CD14-positive monocyte (primary cell): ENCODE measurements at places on chromosomes 4 and X.

DNA sequence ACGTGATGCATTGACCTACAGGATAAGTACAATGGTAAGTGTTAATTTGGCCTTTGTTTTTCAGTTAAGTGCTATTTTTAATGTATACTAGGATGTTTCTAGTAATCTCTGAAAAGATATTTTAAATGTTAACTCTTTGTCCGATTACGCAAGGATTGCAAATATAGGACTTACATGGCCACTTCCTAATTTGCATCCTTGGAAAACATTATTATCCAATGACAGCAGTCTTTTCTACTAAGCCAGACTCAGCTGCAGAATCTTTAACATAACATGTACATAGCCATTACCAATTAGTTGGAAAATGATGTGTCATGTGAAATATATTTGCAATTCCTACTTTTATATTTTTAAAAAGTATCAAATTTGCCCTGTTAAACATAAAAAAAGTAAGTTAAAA, 124.7 kb downstream of the MID1 start:
- no peak overlapping the region for H3K4me3 ChIP-seq
- no peaks in the 10 kb centered on the region for H3K27me3 ChIP-seq
- no peaks in the 10 kb centered on the region for H3K4me1 ChIP-seq
- H3K36me3 ChIP-seq, result no peaks in the 10 kb centered on the region
- DNase-seq, result no peak

DNA sequence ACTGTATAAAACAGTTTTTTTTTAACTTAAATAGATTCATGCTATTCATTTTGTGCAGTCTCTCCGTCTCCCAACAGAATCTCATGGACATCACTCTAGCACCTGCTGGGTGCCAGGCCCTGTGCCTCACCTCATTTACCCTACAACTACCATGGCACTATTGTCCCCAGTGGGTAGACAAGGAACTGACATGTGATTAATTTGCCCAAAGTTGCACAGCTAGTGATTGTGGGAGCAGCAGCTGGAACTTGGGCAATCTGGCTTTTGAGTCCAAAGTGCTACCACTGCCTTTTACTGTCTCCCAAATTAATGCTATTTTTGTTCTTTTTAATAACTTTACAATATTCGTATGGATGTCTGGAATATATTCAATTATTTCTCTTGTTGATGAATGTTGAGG, 11.2 kb upstream of the PGRMC2 start:
- H3K4me3 ChIP-seq, result no peak overlapping the region
- no peaks in the 10 kb centered on the region for H3K36me3 ChIP-seq
- no peak for DNase-seq
- H3K27ac ChIP-seq, result no peak overlapping the region

- H3K27me3 ChIP-seq, result no peaks in the 10 kb centered on the region
- no peak for DNase-seq
- no peaks in the 10 kb centered on the region for H3K36me3 ChIP-seq
- H3K27ac ChIP-seq, result no peak overlapping the region
- H3K4me3 ChIP-seq, result no peak overlapping the region
Observed at GRCh38 chr4:35252866-35253265, 991.4 kb downstream of the ARAP2 start.

GRCh38 chr4:136150046-136150445, 1382.2 kb downstream of the PCDH18 start:
- H3K36me3 ChIP-seq, result no peaks in the 10 kb centered on the region
- H3K4me3 ChIP-seq, result no peak overlapping the region
- no peak overlapping the region for H3K27ac ChIP-seq
- no peaks in the 10 kb centered on the region for H3K27me3 ChIP-seq
- no peaks in the 10 kb centered on the region for H3K4me1 ChIP-seq

GRCh38 chr4:67713529-67714247, 12.7 kb upstream of the UBA6 start:
- no peaks in the 10 kb centered on the region for H3K4me1 ChIP-seq
- no peaks in the 10 kb centered on the region for H3K27me3 ChIP-seq
- no peak for DNase-seq
- no peaks in the 10 kb centered on the region for H3K36me3 ChIP-seq

DNA sequence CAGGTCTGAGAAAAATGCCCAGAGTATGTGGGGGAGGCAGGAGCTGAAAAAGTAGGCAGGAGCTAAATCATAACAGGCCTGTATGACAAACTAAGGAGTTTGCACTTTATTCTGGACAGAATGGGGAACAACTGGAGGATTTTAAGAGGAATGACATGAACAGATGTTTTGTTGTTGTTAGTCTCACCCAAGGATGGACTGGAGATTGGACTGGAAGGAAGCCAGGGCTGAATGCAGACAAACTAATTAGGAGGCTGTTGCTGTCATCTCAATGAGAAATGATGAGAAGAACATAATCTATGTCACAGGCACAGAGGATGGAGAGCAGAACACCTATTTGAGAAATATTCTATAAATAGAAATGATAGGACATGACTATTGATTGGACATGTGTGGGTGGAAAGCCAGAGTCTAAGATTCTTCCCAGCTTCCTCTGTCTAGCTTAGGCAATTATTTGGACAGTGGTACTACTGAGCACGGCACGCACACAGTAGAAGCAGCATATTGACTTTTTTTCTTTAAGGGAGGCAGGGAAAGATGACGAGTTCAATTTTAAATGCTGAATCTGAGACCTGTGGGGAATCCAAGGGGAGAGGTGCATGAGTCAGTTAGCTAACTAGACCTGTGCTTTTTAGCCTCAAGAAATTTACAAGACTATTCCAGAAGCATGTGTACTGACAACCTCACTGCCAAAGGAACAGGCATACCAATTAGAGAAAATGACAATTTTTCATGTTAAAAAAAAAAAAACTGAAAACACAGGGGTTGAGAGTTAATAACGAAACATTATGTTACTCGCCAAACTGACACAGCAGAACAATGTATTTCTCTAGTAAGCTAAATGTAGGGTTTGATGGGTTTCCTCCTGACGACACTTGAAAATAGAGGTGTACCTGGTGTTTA, 963 bp upstream of the USO1 start:
- peak overlapping the region; percentile 95 for H3K4me3 ChIP-seq
- no peaks in the 10 kb centered on the region for H3K27me3 ChIP-seq
- DNase-seq, result peak; percentile 47
- H3K4me1 ChIP-seq, result peaks cover 32% of the 10 kb centered on the region

DNA sequence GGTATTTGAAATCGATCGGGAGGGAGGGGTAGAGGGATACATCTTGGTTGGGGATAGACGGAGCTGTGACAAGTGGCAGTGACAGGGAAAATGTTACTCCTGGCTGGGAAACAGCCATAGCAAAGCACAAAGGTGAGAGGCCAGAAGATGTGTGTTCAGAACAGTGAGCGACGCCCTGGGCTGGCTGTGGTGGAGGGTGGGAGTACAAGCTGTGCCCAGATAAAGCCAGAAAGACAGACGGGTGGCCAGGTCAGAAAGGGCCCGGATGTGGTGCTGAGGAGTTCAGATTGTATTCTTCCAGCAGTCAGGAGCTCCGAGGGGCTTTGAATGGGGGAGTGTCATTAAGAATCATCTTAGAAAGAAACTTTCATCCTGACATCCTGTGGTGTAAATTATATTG, 27.9 kb downstream of the CCDC149 start:
- H3K4me3 ChIP-seq, result no peak overlapping the region
- DNase-seq, result no peak
- H3K36me3 ChIP-seq, result peaks cover 3% of the 10 kb centered on the region
- H3K4me1 ChIP-seq, result peaks cover 8% of the 10 kb centered on the region
- H3K27me3 ChIP-seq, result no peaks in the 10 kb centered on the region

DNA sequence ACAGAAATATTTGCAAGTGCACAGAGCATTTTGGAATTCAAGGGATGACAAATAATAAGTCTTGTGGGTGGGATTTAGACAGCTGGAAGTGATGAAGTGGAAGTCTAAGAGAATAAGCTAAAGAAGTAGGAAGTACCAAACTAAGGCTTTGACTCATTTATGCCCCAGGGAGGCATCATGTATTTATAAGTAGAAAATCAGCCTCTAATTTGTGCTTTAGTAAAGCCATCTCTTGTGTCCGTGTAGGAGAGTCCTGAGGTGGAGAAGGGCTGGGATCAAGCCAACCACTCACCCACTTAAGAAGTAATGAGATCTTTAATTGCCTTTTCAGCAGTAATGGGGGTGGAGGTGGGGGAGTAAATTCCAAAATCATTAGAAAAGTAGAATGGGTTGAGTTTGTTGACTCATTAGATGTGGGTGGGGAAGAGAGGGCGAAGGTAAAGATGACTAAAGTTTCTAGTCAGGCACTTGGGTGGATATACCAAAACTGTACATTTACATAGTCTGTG, 356.7 kb downstream of the STIM2 start:
- H3K4me3 ChIP-seq, result no peak overlapping the region
- no peak for DNase-seq
- no peak overlapping the region for H3K27ac ChIP-seq
- H3K27me3 ChIP-seq, result no peaks in the 10 kb centered on the region

GRCh38 chrX:17052793-17053192, 106.3 kb downstream of the REPS2 start:
- H3K27ac ChIP-seq, result no peak overlapping the region
- H3K27me3 ChIP-seq, result no peaks in the 10 kb centered on the region
- no peak overlapping the region for H3K4me3 ChIP-seq

- H3K4me1 ChIP-seq, result no peaks in the 10 kb centered on the region
- no peak overlapping the region for H3K4me3 ChIP-seq
- no peaks in the 10 kb centered on the region for H3K36me3 ChIP-seq
- H3K27me3 ChIP-seq, result no peaks in the 10 kb centered on the region
Observed at GRCh38 chr4:6019316-6020263, 1.4 kb upstream of the C4orf50 start.

- H3K4me1 ChIP-seq, result no peaks in the 10 kb centered on the region
- no peaks in the 10 kb centered on the region for H3K27me3 ChIP-seq
- no peak overlapping the region for H3K4me3 ChIP-seq
- DNase-seq, result no peak
Observed at GRCh38 chr4:117334451-117335188, 249.2 kb upstream of the TRAM1L1 start.

- DNase-seq, result no peak
- no peaks in the 10 kb centered on the region for H3K4me1 ChIP-seq
- no peak overlapping the region for H3K27ac ChIP-seq
- no peak overlapping the region for H3K4me3 ChIP-seq
Observed at GRCh38 chr4:127450276-127450675, 182.5 kb upstream of the INTU start.

DNA sequence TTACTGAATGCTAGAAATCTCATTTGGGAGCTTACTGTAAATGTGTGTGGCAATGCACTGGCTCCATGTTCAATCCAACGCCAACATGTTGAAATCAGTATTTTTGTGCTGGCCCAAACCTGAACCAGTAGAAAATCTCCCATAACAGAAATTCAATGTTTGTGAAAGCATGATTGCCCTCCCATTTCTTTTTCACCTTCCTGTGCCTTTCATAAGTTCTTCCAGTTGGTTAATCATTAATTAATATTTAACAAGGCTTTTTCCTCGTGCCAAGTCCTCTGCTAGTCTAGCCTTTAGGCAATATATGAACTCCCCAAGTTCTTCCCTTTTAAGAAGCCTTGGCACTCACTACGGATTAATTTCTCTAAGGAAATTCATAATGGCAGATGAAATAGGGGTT, 1.3 kb upstream of the PLS3 start:
- no peaks in the 10 kb centered on the region for H3K36me3 ChIP-seq
- H3K4me1 ChIP-seq, result peaks cover 10% of the 10 kb centered on the region
- H3K4me3 ChIP-seq, result no peak overlapping the region
- H3K27me3 ChIP-seq, result peaks cover 48% of the 10 kb centered on the region
- H3K27ac ChIP-seq, result no peak overlapping the region
- no peak for DNase-seq

- peaks cover 32% of the 10 kb centered on the region for H3K4me1 ChIP-seq
- DNase-seq, result peak; percentile 38
- no peaks in the 10 kb centered on the region for H3K36me3 ChIP-seq
- H3K4me3 ChIP-seq, result no peak overlapping the region
Observed at GRCh38 chrX:44099366-44099765, 126.2 kb upstream of the NDP start.

DNA sequence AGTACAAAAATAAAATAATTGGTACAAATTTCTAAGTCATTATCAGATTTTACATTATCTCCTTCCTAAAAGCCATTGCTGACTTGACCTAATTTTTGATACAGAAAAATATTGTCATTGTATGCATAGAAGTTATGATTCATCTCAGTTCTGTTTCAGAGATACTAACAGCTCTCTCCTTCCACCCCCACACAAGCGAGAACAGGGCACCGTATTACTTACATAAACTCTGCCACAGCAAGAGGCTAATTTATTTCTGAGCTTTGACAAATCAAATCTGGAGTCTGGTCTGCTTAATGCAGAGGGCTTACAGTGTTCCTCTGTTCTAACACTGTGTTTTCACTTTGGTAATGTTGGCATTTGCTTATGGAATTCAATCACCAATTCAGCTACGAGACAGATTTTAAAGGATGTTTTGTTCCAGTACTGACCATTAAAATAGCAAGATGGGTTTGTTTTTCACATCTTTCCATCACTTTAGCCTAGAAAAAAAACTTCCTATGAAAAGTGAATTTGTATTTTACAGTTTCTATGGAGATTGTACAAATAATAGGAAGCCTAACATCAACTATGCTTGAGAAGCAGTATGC, 181.8 kb downstream of the USP46 start:
- no peak for DNase-seq
- H3K27me3 ChIP-seq, result no peaks in the 10 kb centered on the region
- no peaks in the 10 kb centered on the region for H3K36me3 ChIP-seq
- H3K4me3 ChIP-seq, result no peak overlapping the region

DNA sequence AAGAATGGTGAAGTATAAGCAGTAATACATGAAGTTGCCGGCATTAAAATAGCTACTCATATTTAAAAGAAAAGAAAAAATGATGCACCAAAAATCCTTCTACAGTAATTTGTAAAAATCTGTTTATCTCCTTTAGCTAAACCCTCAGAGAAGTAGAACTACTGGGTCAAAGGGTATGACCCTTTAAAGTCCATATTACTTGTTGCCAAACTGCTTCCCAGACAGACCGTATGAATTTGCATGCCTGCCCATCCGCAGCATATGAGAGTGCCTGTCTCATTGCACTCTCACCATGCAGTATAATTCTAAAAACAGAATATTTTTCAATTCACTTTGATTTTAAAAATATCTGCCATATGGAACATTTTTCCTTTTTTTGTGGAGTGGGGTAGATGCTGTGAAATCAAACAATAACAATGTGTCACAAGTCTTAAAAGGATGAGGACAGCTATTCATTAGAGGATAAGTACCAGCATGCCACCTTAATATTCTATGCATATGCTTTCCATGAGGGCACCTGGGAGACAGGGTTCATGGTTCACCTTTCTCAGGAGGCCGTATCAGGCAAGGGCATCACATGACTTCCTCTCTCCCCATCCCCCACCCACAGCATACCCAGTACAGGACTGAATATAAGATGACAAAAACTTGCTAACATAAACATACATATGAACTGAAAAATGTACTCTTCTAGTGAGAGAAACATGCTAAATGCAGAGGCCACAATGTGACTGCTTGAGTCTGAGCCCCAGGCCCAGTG, 17.8 kb downstream of the ZDHHC9 start:
- no peak overlapping the region for H3K27ac ChIP-seq
- DNase-seq, result no peak
- no peak overlapping the region for H3K4me3 ChIP-seq
- H3K4me1 ChIP-seq, result peaks cover 8% of the 10 kb centered on the region

DNA sequence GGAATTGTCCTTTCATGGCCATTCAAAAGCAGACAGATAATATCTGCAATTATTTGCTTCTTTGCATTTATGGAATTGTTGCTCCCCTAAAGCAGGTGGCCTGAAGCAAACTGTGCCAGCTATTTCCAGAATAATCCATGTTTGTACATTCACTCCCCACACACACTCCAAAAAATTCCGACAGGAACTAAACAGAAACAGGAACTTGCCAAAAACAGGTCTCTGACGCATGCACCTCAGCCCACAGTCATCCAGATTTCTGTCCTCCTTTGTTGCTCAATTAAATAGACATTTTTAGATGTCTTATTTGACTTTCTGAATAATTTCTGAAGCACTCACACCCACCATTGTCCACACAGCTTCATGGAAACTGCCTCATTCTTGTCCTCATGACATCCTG, 71.5 kb upstream of the EDNRA start:
- H3K4me1 ChIP-seq, result no peaks in the 10 kb centered on the region
- H3K27ac ChIP-seq, result no peak overlapping the region
- H3K36me3 ChIP-seq, result no peaks in the 10 kb centered on the region
- no peak for DNase-seq
- no peaks in the 10 kb centered on the region for H3K27me3 ChIP-seq
